ENCODE measurements at places on chromosomes 16 and 17. TPM values are rescaled to one million over a fixed set of nuclear protein-coding genes. Genes with fewer than 3 reads are reported as not detected.

The USP43 gene
- 4.2 TPM for total RNA-seq

The DNASE1L2 gene
- 1.3 TPM for total RNA-seq

The KIF19 gene
- total RNA-seq: 3.3 TPM

The B3GNT9 gene
- 8.3 TPM for total RNA-seq

The ALOX12B gene
- total RNA-seq: not detected

The MMP25 gene
- total RNA-seq: 0.99 TPM

The HIC1 gene
- 18.1 TPM for total RNA-seq

The LPO gene
- total RNA-seq: not detected

The CCL22 gene
- not detected for total RNA-seq

The TMIGD1 gene
- total RNA-seq: not detected

The NXPH3 gene
- 0.99 TPM for total RNA-seq

The TRPV3 gene
- total RNA-seq: not detected

The ZACN gene
- total RNA-seq: not detected

The CFAP97D1 gene
- total RNA-seq: not detected

Measured in body of pancreas (tissue), 4 donors.